ENCODE measurements at places on chromosomes 4 and X.

DNA sequence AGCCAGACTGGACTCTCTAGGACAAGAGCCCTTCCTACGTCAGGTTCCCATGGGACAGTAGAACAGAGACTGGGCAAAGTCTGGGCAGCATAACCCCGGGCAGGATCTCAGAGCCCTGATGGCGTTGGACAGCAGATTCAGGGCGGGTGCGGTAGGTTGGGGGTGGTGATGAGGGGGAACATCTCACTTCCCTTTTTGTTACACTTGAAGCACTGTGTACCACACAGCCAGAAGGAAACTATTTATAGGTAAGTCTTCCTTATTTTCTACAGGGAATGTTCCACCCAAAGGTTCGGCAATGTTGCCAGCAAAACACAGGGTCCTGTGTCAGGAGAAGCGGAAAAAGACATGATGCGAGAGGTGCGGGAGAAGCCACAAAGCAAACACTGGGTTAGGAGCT lies 54.3 kb downstream of the TSC22D3 start:
- no peak for DNase-seq

DNA sequence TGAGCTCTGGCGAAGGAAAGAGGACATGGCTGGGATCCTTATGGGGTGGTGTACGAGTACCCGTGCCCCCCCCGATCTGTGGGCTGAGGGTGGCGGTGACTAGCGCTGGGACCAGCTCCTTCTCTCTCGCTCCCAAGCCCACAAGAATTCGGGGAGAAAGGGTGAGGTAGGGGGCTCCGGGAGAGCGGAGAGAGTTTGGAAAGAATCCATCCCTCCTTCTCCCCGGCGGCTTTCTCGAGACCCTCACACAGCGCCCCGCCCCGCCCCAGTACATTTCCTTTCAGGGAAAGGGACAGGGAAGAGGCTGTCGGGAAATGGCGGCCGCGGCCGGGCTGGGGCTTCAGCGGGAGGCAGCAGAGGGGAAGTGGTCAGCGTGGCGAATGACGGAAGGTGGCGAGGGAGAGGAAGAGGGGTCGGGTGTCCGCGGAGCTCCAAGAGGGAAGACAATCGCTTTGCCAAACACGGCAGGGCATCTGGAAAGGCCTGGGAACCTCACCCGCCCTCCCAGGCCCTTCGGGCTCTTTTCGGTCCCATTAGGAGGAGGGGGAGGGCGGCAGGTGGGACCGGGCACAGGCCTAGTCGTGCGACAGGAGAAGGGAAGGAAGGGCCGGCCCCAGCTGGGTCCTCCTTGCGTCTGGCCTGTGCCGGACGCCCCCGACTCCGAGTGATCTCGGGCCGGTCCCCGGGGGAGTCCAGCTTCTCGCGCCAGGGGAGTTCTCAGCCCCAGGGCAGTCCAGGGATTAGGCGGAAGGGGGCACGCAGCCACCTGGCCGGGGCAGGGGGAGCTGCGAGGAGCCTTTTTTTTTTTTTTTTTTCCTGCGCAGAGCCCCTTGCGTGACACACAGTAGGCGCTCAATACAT lies 10.2 kb downstream of the HNRNPH2 start:
- no peak for DNase-seq

GRCh38 chr4:47418147-47418546 lies 45.4 kb downstream of the COMMD8 start:
- DNase-seq, result no peak

DNA sequence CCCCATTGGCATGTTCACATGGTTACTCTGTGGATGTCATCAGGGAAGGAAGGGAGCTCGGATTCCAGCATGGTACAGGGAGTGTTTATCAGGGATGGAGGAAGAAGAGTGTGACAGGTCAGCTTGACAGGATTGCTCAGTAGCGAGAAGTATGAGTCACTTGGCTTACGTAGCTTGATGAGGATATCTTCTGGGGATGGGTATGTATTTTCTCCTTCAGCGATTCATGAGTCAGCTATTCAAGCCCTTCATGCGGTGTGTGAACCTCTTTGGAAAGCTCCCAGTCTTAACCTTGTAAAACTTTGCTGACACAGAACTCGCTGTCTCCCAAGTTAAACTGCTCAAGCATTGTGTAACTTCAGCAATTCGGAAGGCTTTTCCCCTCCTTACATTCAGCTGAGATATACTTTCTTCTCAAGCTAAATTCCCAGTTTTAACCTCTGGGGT lies 275.4 kb downstream of the ARHGAP10 start:
- no peak for DNase-seq

GRCh38 chr4:79653871-79654270 lies 245.8 kb upstream of the GK2 start:
- DNase-seq, result no peak

DNA sequence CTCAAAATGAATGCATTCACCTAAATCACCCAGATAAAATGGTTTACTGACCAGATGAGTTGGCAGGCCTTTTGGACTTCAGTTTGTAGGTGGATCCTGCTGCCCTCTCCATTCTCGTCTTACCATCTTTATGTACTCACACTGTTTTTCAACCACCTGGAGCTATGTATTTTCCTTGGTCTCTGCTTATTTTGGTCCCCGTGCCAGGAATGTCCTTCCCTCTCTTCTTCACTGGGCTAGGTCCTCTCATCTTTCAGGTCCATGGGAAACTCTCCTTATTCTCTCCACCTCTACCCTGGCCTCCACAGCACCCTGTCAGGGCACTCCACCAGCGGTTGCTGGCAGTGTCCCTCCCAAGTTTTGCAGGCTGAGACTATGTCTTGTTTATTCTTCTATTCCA lies 2.6 kb downstream of the GPRIN3 start:
- DNase-seq, result no peak
